Hematopoietic multipotent progenitor cell treated with erythropoietin and hydrocortisone succinate and interleukin-3 and kit ligand, for 8 days (in vitro differentiated cells): ENCODE measurements at places on chromosomes 7 and 10.

- peak; percentile 88 for DNase-seq
Measured at GRCh38 chr10:45249978-45250693, 65.3 kb downstream of the OR13A1 start.

GRCh38 chr7:42194238-42194637, 42.8 kb downstream of the GLI3 start:
- no peak for DNase-seq

- DNase-seq, result no peak
Measured at GRCh38 chr7:84546403-84546802, 351.8 kb upstream of the SEMA3A start.

- no peak for DNase-seq
Measured at GRCh38 chr10:75034714-75035258, 76.7 kb upstream of the SAMD8 start.

DNA sequence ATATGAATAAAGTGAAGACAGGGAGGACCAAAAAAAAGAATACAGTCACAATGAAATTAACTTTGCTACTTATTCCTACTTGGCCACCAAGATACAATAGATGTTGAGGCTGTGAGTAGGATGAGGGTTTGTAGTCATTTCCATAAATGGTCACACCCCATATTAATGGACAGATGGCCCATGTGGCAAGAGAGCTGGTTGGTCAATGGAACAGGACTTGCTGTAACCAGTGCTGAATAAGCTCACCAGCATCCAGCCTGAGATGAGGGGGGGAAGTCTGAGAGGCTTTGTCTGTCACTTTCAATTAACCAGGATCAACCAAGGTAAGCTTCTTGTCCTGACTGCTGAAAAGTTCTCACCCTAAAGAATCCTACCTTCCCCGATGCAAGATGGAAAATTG, 130.4 kb upstream of the KCNMA1 start:
- DNase-seq, result no peak

DNA sequence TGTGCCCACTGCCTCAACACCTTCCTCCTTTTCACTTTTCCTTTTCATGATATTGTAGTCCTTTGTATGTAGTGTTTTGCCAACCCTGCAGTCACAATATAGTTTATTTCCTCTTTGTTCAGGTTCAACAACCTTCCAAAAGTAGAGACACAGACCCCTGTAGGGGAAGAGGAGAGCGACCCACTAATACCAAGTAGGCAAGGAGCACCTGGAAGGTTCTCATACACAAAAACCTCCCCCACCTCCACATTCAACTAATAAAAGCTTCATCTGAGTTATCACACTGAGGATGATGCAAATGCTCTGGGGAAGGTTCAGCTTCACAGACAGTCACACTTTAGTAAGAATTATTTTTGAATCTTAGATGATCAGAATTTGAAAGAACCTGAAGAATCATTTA, 41.6 kb downstream of the PIK3AP1 start:
- no peak for DNase-seq

GRCh38 chr7:18177129-18177814, 149.6 kb upstream of the PRPS1L1 start:
- DNase-seq, result no peak

DNA sequence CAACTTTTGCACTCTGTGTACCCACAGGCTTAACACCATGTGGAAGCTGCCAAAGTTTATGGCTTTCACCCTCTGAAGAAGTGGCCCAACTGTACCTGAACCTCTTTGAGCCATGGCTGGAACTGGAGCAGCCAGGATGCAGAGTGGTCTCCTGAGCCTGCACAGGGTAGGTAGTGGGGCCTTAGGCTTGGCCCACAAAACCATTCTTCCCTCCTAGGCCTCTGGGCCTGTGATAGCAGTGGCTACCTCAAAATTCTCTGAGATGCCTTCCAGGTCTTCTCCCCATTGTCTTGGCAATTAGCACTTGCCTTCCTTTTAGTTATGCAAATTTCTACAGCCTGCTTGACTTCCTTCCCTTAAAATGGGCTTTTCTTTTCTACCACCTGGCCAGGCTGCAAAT, 19.3 kb upstream of the SPAM1 start:
- no peak for DNase-seq

GRCh38 chr10:24467605-24468004, 256.1 kb downstream of the ARHGAP21 start:
- DNase-seq, result no peak

GRCh38 chr10:1157615-1157933, 101.4 kb downstream of the WDR37 start:
- DNase-seq, result no peak

- no peak for DNase-seq
Measured at GRCh38 chr7:150383710-150384397, 4.7 kb downstream of the ZNF775 start.

- no peak for DNase-seq
Measured at GRCh38 chr7:136122026-136122425, 144.9 kb upstream of the MTPN start.

- DNase-seq, result no peak
Measured at GRCh38 chr10:34593930-34594329, 221.2 kb downstream of the PARD3 start.

GRCh38 chr10:56881218-56881617, 520.2 kb upstream of the ZWINT start:
- no peak for DNase-seq

- no peak for DNase-seq
Measured at GRCh38 chr10:75718991-75719390, 287.6 kb downstream of the LRMDA start.

- DNase-seq, result no peak
Measured at GRCh38 chr7:98051118-98051744, 55.4 kb upstream of the LMTK2 start.

DNA sequence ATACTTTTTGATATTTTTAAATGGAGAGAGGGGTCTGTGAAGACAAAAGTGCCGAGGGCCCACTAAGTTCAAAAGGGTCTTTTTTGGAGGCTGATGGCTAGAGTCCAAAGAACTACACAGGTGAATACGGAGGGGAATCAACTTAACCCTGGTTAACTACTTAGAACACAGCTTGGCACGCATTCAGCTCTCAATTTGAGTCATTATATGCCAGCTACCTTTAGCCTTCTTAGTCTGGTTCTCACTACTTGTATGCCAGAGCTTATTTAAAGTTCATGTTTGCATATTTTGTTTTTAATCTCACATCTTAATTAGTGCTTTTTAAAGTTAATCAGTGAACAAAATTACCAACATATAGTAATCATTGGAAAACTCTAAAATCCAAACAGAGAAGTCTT, 80.8 kb downstream of the VWDE start:
- DNase-seq, result no peak

DNA sequence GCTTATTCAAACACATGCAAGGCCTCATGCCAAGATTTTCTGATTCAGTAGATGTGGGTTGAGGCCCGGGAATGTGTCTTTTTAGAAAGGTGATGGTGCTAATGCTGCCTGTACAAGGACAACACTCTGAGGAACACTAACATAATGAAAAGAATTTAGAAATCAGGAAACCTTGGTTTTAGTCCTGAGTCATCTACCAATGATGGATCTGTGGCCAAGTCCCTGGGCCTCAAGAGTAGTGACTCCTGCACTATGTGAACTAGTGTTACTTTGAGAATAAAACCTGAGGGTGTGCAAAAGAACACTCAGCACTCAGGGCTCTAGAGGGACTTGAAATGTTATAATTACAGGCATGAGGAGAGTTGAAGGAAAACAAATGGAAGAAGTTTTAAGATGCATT, 741.7 kb upstream of the GALNT17 start:
- DNase-seq, result no peak

DNA sequence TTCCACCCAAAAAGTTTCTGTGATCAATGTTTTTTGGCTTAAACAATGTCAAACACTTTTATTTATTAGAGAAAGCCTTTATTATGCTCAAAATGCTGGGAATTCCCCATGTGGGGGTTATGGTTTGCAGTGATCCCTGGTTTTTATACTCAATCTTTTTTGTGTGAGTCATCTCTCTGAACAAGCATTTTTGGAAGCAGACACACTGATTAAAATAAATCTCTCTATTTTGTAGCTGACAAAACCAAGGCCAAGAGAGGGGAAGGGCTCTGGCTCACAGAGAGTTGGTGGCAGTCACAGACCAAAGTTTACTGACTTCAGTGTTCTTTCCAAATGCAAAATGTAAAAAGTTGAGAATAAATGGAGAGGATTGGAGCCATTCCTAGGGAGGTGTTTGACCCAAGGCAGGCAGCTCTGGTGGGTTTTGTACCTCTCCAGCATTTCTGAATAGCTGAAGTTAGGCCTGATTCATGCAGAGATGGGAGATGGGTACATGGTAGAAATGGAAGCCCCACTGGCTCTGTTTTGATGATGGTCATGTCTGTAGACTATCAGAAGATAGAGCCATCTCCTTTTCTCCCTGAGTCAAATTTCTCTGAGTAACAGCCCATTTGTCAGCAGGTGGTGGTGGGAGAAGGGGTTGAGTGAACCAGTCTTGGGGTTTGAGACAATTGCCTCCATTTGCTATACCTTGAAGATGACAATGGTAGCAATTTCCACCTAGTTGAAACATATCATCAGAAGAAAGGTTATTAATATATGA, 45.4 kb upstream of the NAMPT start:
- DNase-seq, result no peak

- no peak for DNase-seq
Measured at GRCh38 chr7:104825099-104825498, 188.9 kb upstream of the KMT2E start.

DNA sequence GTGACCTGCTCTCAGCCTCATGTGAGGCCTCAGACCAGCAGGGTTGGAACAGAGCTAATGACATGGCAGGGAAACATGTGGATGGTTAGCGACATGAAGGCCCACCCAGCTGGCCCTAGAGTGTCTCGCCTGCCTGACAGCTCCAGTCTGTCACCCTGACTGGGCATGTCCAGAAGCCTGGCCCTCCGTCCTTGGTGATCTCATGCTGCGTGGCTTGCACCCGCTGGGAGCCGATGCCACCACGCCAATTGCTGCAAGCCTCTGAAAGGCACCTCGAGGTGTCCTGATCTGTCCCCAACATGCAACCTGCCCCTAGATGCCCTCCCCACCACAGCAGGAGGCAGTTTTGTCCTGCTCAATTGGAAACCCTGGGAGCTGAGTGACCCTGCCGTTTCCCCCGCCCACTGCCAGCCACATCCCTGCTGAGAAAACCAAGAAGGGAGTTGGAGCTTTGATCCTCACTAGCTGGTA, 27.8 kb upstream of the RET start:
- DNase-seq, result no peak

DNA sequence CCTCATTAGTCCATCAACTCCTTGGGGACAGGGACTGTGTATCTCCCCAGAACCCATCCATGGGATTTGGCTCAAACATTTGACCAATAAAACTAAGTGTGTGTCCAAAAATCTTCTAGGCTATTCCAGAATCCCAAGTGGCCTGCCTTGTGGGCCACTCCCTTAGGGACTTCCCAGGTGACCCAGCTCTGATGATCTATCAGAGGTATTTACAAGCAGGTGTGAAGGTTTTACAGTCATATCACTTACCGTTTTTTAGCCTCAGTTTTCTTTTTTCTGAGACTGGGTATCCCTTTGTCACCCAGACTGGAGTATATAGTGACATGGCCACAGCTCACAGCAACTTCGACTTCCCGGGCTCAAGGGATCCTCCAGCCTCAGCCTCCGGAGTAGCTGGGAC, 64.4 kb downstream of the PIP4K2A start:
- DNase-seq, result no peak

DNA sequence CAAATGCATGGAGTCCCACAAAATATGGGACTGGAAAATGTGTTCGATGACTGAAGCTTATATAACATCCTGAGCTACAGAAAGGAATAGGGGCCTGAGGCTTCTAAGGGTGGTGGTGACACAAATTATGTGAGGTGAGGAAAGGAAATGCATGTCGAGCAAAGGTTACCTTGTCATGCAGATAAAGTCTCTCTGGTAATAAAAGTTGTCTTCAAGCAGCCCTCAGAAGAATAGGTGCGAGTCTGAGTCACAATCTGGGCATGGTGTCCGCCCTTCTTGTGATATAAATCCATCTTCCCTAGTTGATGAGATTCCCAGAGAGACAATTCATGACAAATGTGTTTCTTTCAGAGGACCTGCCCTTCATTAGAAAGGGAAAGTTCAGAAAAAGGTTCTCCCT, 985.2 kb upstream of the C7orf33 start:
- DNase-seq, result no peak

DNA sequence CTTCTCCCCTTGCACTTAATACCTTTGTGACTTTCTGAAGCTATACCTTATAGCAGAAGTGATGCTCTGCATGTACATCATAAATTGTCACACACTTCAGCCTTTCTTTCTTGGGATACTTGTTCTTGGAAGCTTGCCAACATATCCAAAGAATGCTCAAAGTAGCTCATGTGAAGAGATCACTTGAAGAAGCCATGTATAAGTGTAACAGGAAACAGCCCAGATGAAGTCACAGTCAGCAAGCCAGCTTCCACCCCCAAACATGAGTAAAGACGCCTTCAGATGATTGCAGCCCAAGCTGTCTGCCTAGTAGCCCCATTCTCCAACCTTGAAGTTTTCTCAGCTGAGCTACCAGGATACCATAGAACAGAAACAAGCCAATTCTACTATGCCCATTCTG, 50.9 kb downstream of the DGKB start:
- DNase-seq, result no peak

DNA sequence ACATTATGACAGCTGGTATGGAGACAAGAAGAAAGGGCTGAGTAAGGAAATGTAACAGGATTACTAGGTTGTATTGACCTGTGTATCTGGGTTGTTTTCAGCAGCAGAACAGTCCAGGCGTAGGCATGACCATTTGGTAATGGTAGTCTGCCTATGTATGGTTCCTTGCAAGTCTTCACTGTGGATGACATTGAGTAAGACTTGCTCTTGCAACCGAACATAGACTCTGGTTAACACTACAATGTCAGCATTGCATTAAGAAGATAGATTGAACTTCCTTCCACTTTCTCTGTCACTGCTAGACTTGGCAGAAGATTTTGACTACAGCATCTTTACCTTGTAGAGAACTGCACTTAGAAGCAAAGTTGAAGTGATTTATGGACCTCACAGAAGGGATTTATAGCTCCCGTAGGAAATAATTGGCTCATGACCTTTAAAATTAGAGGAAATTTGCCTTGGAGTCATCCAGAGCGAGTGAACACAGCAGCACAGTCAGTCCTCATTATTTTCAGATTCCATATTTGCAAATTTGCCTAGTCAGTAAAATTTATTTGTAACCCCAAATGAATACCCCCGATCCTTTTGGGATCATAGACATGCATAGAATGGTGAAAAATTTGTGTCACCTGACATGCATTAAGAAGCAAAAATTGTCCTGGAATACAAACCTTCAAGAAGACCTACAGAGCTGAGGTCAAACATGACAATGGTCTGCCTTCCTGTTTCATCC, 79.6 kb upstream of the STRIP2 start:
- DNase-seq, result no peak

DNA sequence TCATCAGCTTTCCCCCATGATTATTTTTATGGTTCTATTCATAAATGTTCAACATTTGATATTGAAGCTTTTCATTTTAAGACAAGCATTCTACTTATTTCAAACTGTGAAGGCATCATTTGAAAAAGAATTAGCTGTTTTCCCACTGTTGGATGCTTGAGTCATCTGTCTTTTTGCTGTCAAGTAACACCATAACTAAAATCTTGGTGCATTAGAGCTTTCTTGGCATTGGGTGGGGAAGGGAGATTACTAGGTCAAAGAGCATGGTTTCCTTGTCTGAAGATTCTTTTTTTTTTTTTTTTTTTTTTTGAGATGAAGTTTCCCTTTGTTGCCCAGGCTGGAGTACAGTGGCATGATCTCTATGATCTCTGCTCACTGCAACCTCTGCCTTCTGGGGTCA, 68.5 kb downstream of the CTBP2 start:
- DNase-seq, result no peak

GRCh38 chr7:88700725-88701124, 58.8 kb upstream of the ZNF804B start:
- DNase-seq, result no peak
